HS-5 (cell line): ENCODE measurements at places on chromosomes 3 and 15.

DNA sequence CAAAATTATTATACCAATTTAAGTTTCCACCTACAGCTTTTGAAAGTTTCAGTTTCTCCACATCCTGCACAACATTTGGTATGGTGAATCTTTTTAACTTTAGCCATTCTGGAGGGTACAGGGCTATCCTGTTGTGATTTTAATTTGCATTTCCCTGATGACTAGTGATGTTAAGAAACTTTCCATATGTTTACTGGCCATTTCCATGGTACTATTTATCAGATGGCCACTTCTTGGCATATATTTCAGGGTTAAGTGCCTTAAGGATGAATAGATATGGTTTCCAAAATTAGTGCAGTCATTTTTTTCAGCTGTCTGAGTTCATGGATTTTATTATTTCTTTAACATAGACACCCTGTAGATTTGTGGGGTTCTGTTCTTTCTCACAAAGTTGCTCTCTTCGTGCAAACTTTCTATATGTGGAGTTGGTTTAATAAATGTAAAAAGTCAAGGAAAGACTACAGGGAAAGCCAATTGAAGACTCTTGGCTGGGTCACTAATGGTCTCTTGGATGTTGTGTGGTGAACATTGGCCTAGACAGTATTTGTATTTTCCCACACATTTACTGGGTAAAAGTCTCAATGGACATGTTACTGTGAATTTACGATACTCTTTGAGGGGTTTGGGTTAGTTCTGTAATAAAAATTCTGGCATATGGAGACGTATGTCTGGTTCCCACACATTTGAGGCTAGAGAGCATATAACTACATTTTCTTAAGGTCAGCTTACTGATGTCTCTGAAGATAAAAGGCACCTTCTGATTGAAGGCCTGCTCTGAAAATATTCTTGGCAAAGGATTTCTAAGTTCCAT lies 147.5 kb upstream of the PDZRN3 start:
- no peak for DNase-seq

GRCh38 chr3:96931119-96931862 lies 116.9 kb downstream of the EPHA6 start:
- no peak for DNase-seq

DNA sequence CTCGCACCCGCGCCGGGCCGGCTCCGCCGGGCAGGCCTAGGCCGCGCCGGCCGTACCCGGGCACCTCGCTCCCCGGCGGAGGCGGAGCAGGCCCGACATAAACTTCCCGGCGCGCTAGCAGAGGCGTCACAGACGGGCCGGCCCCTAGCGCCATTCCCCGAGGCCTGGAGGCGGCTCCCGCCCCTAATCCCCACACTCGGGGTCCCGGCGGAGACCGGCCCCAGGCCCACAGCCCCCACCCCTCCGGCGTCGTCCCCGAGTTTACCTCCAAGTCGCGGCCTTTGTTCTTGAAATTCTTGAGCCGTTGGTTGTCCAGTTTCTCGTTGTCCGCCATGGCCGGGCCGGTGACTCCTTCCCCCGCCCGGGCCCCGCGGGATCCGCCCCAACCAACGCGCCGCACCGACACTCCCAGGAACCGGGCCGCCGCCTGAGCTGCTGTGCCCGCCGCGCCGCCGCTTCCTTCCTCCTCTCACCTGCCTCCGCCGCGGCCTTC lies 376 bp downstream of the KPNA4 start:
- DNase-seq, result peak; percentile 30

DNA sequence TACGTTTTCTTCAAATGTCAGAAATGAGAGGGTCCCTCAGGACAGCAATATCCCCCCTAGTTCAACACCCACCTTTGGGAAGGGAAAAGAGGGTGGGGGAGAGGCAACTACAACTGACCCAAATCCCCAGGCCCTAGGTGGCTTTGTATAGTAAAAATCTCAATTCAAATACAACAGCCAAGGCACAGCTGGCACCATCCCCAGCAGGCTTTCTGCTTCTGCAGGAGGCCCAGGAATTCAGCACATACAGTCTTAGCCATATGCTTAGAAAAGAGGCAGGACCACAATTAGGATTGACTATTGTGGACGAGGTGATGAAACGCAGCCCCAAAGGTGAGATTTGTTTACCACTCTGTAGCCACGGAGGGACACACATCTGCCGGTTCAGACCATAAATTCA lies 15.8 kb downstream of the NR2E3 start:
- no peak for DNase-seq

DNA sequence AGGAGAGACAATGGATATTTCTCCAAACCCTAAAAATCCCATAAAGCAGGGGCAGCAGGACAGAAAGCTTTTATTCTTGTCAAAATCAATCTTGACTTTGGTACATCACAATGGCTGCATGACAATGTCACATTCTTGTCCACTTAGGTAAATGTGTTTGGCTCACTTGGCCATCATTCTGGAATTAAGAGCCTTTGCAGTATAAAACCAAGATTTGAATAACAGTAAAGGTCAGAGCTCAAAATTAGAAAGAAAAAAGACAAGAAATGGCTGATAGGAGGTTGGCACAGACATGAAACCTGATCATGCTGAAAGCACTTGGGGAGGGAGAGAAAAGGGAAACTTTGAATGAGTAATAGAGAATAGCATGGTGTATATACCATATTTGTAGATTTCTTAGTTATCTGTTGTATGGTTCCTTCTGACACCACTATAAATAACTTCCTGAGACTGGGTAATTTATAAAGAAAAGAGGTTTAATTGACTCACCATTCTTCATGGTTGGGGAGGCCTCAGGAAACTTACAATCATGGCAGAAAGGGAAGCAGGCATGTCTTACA lies 158.5 kb upstream of the SGO1 start:
- DNase-seq, result no peak

DNA sequence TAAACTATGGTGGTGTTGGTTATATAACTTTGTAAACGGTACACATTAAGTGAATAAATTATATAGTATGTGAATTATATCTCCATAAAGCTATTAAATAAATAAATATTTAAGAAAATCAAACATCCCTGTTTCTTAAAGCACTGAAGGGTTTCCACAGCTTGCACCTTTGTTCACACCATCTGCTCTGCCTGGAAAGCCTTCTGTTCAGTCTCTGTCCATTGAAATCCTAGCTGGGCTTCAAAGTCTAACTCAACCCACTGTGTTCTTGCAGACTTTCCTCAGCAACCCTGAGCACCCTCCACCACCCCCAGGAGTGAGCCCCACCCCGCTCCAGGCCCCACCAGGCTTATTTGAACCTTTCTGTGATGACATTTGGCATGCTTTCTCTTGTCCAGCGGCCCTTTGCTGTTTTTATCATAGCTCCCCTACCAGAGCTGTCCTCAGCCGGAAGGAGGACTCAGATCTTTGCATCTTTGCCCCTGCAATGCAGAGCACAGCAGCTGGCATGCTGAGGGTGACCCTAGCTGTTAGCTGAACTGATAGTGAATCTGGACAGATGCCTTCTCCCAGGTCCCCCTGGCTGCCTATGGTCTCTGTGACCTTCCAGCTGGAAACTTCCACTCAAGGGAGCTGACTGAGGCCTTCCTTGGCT lies 105.2 kb downstream of the DAPK2 start:
- no peak for DNase-seq

DNA sequence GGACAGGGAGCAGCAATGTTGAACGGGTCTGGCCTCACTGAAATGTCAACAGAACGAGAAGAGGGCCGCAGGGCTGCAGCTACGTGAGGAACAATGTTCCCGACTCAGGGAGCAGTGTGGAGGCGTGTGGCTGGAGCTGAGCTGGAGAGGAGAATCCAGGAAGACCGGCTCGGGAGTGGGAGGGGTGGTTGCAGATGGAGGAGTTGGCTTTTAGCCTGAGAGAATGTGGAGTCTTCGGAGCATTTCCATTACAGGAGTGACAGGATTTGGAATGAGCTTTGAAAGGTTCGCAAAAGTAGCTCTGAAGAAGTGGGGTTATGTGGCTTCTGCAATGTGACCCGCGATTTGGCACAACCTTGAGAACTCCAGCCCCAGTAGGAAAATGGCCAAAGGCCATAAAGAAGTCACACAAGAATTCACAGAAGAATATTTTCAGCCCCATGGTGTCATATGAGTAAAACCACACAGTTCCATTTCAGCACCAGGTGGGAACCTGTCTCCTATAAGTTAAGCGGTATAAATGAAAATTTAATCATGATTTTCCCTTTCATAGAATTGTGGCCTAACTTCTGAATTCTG lies 78.8 kb upstream of the NSMCE3 start:
- no peak for DNase-seq

DNA sequence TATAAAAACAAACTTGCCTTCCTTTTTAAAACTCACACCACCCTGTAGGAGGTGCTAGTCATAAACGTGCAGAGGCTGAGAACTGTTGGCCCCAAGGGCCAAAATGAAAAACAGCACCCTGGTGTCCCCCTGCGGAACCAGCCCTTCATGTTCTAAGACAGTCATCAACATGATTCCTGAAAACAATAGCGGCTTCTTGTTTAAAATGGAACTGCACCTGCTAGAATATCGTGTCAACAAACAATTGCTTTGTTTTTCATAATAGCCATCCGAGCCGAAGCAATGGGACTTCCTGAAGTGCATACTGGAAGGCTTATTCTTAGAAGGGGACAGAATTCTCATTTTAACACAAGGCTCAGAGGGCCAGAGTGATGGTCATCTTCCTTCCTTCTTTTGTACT lies 43.7 kb downstream of the MECOM start:
- no peak for DNase-seq

DNA sequence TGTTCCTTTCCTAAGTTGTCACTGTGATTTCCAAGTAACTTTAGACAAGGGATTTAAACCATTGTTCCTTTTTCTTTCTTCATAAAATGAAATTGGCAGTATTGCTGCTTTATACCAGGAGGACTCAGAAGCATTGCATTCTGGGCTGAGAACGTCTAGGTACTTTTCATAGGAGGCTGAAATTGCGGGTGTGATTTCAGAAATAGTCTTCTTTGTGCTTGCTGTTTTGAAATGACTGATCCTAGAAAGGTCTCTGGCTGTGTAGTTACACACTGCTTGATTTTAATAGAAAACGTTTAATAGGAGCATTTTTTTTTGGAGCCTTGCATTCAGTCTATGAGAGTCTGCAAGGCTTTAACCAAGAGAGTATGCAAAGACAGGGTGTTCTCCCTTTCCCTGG lies 56.3 kb downstream of the PPM1L start:
- DNase-seq, result no peak

DNA sequence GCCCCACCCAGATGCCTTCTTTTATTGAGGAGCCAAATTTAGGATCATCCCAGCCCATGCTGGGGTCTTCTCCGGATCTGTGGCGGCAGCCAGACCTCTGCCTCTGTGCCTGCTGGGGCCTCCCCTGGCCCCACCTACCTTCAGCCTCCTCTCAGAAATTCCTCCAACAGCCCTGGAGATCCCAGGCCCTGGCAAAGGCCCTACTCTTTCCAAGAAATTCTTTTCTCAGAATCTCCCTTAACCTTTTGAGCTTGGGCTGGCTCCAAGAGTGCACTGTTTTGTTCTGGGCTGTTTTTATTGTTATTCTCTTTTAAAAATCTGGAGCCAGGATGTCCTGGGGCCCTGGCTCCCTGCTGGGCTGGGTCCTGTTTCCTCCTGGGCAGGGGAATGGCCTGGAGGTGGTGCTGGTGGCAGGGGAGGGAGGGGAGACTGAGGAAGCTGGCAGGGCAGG lies 57.8 kb downstream of the GRIP2 start:
- no peak for DNase-seq

GRCh38 chr3:116824208-116824607 lies 114.6 kb downstream of the TUSC7 start:
- no peak for DNase-seq

GRCh38 chr15:90300988-90301706 lies 35.7 kb downstream of the NGRN start:
- no peak for DNase-seq

DNA sequence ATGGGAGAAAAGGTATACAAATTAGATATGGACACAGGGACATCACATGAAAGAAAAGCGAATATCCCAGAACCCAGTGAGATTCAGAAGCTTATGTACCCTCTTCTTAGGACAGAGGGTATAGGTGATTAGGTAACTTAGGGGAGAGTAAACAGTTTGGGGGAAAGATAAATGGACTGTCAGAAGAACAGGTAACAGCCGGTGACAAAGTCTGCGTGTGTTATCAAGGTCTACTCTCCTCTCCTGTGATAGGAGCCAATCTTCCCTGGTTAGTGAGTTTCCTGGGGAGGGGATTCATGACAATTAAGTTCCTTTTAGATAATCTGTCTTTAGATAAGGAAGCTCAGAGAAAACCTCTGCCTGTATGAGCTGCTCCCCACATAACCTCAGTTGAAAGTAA lies 30.6 kb upstream of the SNRPN start:
- DNase-seq, result no peak

- DNase-seq, result no peak
Observed at GRCh38 chr3:117291476-117291875, 581.9 kb downstream of the TUSC7 start.

DNA sequence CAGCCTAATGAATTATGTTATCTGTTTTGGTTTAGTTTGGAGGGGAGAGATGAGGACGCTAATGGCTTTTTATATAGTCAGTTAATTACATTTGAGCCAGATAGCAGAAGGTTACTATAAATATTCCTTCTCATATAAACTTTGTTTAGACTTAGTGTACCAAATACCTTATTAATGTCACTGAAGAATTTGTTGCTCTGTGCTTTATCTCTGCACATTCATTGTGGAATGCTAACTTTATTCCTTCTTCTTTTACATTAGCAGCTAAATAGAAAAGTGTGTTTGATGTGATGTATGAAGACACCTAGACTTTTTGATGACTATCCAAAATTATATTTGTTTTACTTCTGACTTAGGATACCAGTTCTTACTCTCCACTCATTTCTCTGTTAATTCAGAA lies 105.2 kb downstream of the EPHA3 start:
- no peak for DNase-seq

GRCh38 chr15:24763891-24764290 lies 88.3 kb downstream of the NPAP1 start:
- no peak for DNase-seq

GRCh38 chr3:142175478-142175877 lies 26.1 kb upstream of the TFDP2 start:
- DNase-seq, result no peak

DNA sequence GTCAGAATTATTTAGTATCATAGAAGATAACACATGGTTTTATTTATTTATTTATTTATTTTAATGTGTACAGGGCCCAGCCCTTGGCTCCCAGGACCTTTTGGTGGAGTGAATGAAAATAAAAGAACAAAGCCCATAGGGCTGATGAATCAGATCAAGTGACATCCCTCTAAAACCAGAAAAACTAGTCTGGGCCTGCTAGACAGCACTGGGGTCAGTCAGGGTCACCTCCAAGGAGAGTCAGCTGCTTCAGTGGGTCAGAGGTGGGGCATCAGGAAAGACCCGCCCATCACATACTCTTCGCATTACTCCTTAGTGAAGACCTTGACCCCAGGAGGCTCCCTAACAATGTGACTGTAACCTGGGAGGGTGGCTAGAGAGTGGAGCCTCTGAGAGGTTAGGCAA lies 12.8 kb downstream of the PPCDC start:
- no peak for DNase-seq

GRCh38 chr15:31268911-31269784 lies 57.5 kb upstream of the KLF13 start:
- no peak for DNase-seq
